ENCODE measurements at places on chromosomes 4 and X.
A peak's percentile ranks its signal among the peaks of the same experiment; 100 is the strongest.

DNA sequence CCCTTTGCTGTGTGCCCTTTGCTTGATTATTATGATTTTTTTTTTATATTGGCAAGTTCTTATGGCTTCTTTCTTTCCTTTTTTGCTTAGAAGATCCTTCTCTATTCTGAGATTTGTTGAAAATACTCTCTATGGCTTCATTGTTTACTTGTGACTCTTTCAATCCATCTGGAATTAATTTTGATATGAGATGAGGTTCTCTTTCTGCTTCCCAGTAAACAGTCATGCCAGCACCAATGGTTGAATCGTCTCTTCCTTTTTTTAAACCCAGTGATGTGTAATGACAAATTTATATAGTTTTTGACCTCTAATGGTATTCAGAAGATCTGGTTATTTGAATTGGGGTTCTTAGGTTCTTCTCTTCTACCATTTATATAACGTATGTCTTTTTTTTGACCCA is 121.8 kb downstream of the ARHGAP10 start:
- no peak for DNase-seq

GRCh38 chrX:155070663-155070974 is 317 bp downstream of the CMC4 start:
- DNase-seq, result no peak

GRCh38 chr4:8722556-8722955 is 130.0 kb downstream of the CPZ start:
- DNase-seq, result no peak

- DNase-seq, result no peak
These were observed 116.3 kb upstream of the SFRP2 start for GRCh38 chr4:153905231-153905630.

GRCh38 chrX:140507223-140507981 is 2.5 kb upstream of the SOX3 start:
- DNase-seq, result no peak

DNA sequence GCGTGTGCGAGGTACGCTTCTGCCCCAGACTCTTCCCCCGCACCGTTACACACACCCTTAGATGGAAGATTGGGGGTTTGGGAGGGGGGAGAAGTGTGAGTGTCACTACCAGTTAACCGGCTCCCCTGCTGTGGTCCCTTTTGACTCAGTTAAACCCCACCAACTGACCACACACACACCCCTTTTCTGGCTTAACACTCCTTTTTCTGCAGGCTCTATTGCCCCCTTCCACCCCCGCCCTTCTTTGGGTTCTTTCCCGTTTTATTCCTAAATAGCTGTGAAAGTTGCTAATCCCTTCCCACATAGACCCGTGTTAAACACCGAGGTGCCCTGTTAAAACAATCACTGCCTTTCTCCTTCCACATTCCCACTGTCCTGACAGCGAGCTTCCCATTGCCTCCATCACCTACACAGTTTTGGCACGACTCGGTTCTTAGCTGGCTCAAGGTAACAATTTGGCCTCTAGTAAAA is 3.7 kb upstream of the NR3C2 start:
- DNase-seq, result no peak

DNA sequence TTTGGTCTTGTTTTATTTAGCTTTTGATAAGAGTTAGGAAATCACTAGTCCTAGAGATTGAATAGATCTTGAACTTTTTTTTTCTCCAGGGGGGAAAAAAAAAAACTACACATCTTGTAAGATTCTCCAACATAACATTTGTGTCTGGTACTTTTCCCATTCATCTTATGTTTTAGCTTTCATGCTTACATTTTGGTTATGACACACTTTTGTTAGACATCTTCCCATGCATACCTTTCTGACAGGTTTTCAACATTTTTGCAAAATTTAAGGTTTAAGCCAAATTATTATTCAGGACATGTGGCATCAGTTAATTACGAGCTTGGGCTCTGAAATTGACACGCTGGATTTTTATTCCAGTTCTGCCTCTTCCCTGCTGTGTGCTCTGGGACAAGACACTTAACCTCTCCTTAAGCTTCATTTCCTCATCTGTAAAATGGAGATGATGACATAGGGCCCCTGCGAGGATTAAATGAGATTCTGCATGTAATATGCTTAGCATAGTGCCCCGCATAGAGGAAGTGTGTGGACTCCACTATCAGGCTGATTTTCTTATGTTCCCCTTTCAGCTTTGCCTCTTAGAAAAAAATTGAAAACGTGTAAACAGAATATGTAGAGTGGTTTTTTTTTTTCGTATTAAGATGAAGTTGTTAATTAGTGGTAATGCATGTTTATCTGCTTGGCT is 5.3 kb downstream of the KIT start:
- DNase-seq, result no peak

DNA sequence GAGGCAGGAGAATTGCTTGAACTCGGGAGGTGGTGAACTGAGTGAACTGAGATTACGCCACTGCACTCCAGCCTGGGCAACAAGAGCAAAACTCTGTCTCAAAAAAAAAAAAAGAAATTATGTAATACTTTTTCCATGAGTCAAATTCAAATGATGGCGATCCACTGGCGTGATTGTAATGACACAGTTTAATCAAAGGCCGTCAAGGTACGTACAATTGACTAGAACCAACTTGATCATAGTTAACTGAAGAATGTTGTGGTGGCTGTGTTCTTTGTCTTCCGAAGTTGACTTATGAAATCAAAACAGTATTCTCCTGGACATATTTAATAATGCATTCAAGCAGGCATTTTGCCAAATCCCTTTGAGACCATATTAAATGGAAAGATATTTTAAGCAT is 318.6 kb upstream of the FAT1 start:
- DNase-seq, result no peak

DNA sequence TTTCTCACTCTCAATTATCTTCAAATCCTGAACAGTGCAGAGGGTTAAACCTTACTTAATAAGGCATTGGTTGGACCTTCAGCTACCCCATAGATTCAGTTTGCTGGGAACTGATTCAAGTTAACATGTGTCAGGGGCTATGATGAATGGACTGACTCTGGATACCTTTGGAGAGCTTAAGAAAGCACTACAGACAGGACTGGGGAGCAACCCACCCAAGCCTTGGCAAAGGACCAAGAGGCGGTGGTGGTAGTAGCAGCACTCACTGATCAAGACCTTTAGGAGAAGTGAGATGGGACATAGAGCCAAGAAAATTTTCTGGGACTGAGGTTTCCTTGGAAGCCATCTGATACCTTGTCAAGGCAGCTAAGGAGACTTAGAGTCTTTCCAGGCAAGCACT is 43.0 kb upstream of the TAPT1 start:
- no peak for DNase-seq

- DNase-seq, result no peak
These were observed 87.7 kb downstream of the RFC1 start for GRCh38 chr4:39278476-39278875.

DNA sequence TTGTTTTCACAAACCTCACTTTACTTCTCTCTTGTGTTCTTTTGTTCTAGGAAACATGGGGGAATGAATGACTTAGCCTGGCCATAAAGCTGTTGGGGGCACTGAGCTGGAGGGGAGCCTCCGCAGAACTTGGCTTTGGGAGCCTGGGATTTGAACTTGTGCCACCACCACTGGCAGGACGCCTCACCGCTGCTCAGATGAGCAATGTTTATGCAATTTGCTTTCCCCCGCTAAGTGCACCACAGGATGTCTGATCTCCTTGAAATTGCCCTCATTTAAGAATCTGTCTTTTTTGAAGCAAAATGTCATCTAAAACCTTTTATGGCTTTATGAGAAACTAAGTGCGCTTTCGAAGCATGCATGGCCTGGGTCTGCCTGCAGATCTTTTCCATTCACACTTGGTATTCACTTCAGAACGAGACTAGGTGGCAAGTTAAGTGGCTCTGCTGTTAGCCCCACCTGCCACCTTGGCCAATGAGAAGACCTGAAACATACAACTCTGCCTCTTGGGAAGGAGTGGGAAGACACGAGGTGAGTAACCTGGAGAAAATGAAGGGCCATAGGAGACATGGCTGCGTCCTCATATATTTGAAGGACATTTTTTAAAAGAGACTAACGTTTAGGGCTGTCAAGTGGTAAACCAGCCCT is 119.3 kb downstream of the LDB2 start:
- DNase-seq, result no peak

DNA sequence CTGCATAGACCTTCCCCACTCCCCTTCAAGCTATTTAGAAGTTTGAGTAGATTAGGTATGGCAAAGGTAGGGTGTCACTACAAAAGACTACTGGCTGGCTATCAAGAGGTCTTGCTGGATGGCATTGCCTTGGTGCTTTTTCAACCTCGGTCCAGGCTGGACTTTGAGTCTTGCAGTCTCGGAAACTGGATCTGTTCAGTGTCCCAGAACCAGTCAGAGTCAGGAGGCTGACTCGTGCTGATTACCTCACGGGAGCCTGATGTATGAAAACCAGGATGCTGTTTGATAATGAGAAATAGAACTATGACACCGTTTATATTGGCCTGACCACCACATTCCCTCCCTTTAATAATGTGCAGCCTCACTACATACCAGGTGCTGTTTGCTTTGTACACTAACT is 2.7 kb upstream of the PHKA1 start:
- no peak for DNase-seq

DNA sequence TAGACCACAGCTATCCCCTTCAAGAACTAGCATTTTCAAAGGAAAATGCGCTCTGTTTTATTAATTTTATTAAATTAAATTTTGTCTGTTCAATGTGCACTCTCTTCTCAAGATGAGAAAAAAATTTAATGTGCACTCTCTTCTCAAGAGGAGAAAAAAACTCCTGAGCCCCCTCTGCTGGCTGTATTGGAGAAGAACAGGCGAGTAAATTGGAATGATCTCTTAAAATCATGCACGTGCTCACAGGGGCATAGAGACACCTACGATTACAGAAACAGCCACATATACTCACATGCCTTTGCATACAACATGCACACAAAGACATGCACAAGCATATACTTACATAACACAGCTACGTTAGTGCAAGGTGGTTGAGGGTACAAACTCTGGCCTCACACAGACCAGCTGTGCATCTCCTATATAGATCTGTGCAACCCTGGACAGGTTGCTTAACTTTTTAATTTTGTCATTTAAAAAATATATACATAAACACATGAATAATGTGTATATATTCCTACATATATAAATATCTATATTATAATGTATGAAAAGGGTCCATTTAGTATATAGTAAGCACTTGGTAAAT is 176.2 kb upstream of the CXorf66 start:
- DNase-seq, result peak; percentile 23

DNA sequence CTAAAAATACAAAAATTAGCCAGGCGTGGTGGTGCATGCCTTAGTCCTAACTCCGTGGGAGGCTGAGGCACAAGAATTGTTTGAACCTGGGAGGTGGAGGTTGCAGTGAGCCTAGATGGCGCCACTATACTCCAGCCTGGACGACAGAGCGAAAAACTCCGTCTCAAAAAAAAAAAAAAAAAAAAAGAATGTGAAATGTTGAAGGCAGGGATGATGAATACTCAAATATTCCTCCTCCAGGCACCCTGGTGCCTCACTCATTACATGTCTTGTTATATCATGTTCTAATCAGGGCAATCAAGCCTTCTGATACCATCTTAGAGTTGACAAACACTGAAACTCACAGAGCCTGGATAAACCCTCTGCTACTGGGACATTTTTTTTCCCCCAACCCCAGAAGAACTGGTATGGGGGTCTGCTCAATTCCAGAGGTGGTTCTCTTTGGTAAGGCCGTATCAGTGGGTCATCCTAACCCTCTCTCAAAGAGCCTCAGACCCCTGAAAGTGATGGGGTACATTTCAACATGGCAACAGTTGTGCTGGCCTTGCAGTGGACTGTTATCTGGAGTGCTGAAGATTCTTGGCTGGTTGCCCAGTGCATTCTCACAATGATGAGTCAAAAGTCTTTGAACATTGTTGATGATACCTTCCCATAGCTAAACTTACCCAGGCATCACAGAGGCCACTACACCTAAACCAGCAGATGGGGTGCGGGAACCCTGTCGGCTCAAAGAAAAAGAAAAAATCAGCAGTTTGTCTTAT is 2.4 kb upstream of the SH3KBP1 start:
- DNase-seq, result peak; percentile 92

GRCh38 chrX:12949927-12950656 is 24.8 kb upstream of the TMSB4X start:
- DNase-seq, result peak; percentile 95

- DNase-seq, result no peak
These were observed 1251.6 kb upstream of the AGA start for GRCh38 chr4:178693816-178694215.

DNA sequence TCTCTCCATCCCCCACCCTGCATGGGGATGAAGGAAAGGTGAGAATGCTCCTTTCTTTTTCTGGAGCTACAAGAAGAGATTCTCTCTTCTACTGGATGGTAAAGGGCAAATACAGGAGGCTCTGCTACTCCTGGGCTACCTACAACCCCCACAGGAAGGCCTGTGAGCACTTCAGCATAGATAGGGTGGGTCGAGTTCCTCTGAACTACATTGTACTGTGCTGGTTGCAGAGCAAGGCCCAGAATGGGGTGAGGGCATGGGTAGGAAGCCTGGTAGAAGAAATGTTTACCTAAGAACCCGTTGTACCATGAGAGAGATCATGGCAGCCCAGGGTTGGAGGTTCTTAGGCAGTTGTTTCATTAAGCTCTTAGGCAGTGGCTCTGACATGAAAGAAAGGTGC is 510.4 kb downstream of the MID1IP1 start:
- DNase-seq, result no peak

GRCh38 chr4:174669270-174669669 is 147.0 kb upstream of the HPGD start:
- DNase-seq, result no peak

GRCh38 chr4:152785639-152786615 is 6.2 kb downstream of the ARFIP1 start:
- no peak for DNase-seq

- DNase-seq, result no peak
These were observed 399.0 kb downstream of the PABPC4L start for GRCh38 chr4:133802359-133803140.

DNA sequence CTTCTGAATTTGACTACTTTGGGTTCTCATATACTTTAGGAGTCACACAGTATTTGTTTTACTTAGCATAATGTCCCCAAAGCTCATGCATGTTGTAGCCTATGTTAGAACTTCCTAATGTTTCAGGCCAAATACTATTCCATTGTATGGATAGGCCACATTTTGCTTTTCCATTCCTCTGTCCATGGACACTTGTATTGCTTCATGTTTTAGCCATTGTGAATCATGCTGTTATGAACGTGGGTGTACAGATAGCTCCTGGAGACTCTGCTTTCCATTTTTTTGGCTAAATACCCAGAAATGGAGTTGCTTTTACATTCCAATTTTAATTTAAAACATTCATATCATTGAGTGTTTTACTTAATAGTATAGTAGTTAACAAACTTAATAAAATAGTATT is 54.5 kb downstream of the HTT start:
- DNase-seq, result no peak

GRCh38 chr4:64911846-64912245 is 502.6 kb upstream of the TECRL start:
- no peak for DNase-seq

DNA sequence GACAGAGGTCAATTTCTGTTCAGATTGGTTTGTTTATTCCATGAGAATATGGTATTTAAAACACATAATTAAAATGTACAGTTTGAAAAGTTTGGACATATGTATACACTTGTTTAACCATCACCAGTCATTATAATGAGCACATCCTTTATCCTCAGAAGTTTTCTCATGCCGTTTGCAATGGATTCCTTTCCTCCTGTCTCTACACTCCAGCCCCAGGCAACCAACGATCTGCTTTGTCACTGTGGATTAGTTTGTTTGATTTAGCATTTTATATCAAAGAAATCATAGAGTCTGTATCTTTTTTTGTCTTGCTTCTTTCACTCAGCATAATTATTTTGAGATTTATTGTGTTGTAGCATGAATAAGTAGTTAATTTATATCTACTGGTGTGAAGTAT is 243.0 kb upstream of the TRAM1L1 start:
- no peak for DNase-seq

- DNase-seq, result no peak
These were observed 76.8 kb downstream of the DCHS2 start for GRCh38 chr4:154414796-154415195.
